ENCODE measurements at places on chromosomes 3 and 15. TPM values are rescaled to one million over a fixed set of nuclear protein-coding genes. Genes with fewer than 3 reads are reported as not detected.

- DNase-seq: no peak
Observed at GRCh38 chr3:152339881-152340505, 71.3 kb downstream of the MBNL1 start.

- no peak for DNase-seq
Observed at GRCh38 chr3:81851176-81851575, 89.7 kb upstream of the GBE1 start.

GRCh38 chr3:30720586-30721313 lies 114.3 kb downstream of the TGFBR2 start:
- no peak for DNase-seq

GRCh38 chr3:127404221-127405009 lies 116.6 kb upstream of the PRR20G start:
- DNase-seq: no peak

The AGBL1 gene
- not detected for total RNA-seq

The P2RY13 gene
- 0.98 TPM for total RNA-seq
